ENCODE measurements at places on chromosomes 3 and 15.

- DNase-seq = no peak
Observed at GRCh38 chr15:23565395-23566070, at the start of gene MKRN3. Gene MKRN3, plus strand, starts transcription at chr15:23565674. Its CDS starts 109 bp downstream, at chr15:23565783.

DNA sequence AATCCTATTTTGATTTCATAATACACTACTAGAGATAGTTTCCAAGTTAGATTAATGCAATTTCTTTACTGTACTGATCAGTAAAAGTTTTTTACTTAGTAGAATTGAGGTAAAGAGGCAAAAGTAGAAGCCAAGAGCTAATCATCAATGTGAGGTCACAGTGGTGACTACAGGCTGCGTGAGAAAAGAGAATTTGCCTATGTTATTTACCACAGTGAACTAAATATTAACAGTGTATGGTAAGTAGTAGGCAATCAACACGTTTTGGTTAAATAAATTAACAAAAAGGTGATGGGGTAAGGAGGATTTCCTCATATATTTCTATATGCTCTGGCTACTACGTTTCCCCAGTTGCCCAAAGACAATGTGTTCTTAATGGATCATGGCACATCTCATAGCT is 202.2 kb upstream of the CMC1 start:
- no peak for DNase-seq

DNA sequence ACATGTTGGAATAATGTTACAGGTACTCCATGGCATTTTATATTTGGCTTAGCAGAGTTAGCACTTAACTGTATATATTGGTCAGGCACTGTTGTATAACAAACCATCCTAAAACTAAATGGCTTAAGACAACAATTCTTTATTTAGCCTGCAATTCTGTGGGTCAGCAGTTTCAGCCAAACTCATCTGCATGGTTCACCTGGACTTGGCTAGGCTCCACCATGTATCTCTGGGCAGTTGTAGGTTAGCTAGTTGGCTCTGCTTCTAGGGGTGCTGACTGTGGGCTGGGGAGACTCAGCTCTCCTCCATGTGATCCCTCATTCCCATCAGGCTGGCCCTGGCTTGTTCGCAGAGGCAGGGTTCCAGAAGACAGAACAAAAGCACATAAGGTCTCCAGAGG is 34.4 kb downstream of the RARB start:
- DNase-seq = no peak

- no peak for DNase-seq
Observed at GRCh38 chr15:43249699-43250203, 17.0 kb downstream of the TGM5 start.

- no peak for DNase-seq
Observed at GRCh38 chr3:184291044-184291737, 7.8 kb upstream of the PSMD2 start.

GRCh38 chr15:69679623-69680228 is 227.1 kb downstream of the RPLP1 start:
- no peak for DNase-seq

DNA sequence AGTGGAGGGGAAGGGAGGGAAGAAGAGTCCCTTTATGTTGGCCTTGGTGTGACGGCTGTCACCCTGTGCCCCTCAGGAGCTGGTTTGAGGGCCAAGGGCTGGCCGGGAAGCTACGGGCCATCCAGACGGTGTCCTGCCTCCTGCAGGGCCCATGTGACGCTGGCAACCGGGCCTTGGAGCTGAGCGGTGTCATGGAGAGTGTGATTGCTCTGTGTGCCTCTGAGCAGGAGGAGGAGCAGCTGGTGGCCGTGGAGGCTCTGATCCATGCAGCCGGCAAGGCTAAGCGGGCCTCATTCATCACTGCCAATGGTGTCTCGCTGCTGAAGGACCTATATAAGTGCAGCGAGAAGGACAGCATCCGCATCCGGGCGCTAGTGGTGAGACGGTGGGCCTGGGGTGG is 8.1 kb upstream of the RCCD1 start:
- no peak for DNase-seq

GRCh38 chr3:178099274-178099673 is 437.0 kb upstream of the KCNMB2 start:
- DNase-seq = no peak

GRCh38 chr3:78176869-78177268 is 1137.0 kb downstream of the ROBO2 start:
- no peak for DNase-seq

- no peak for DNase-seq
Observed at GRCh38 chr3:105752791-105753415, 115.9 kb downstream of the CBLB start.

- no peak for DNase-seq
Observed at GRCh38 chr3:126551121-126551838, 7.5 kb downstream of the C3orf22 start.

- DNase-seq = no peak
Observed at GRCh38 chr15:56207711-56208110, 36.0 kb downstream of the RFX7 start.

DNA sequence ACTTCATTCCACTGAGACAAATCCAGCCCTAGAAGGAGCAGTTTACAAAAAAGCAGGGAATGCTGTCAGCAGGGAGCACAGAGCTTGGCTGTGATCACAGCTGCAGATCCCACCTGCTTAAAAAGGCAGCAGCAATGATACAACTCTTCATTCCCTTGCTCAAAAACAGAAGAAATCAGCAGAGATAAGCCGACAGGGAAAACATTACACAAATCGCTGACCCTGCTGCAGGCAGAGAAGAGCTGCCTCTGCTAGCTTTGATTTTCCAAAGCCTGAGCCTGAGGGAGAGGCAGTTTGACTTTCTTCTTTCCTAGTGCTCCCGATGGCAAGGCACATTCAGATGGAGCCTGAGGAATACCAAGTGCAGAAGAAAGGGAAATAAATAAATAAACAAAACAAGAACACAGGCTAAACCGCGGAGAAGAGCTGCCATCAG is 80.2 kb downstream of the SHQ1 start:
- no peak for DNase-seq

DNA sequence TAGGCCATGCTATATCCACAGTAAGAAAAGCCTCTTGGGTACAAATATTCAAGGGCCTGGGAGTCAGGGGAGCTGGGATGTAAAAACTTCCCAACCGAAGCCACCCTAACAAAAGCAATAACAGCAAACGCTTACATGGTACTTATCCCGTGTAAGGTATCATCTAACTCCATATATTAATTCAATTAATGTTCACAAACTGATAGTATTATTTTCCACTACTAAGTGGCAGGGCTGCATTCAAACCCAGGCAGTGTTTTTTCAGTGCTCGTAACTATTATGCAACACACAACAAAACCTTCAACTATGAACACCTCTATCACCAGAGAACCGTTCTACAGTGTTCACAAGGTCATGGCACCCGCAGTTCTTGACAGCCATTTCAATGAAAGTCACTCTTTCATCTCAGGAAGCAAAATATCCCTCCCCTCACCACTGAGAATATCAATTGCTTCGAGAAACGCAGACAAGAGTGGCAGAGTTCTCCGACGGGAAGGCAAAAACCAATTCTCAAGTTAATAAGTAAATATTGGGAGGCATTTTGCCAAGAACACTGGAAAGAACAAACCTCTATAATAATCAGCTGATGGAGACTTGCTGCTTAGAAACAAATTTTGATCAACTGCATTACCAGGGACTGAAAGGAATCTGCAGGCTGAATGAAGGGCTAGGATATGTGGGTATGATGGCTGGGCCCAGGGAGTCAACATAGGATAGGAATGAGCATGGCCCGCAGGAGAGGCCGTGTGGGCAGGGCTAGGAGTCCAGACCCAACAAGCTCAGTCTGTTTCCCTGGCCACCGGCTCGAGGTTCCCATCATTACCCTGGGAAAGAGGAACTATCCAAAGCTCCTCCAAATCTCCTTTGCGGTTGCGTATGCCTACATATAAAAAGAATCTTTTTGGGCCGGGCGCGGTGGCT is 72.3 kb downstream of the XXYLT1 start:
- DNase-seq = no peak

- no peak for DNase-seq
Observed at GRCh38 chr15:63196842-63197241, 7.4 kb downstream of the RAB8B start.

DNA sequence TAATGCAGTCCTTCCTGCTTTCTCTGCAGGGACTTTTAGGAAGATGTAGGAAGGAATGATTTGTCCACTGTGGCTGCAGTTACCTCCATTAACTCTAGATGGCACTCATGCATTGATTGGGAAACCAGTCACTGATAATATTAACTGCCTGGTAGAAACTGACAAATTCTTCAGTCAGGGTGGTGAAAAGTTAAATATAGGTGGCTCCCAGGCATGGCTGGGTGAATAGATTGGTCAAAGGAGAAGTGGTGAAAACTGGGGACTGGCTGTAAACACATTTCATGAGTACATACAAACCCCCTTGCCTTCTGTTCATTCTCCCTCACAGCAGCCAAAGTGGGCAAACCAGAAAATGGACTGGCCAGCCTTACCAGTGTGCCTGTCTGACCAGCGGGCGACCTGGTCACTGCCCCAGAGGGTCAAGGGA is 333.4 kb downstream of the THSD4 start:
- DNase-seq = no peak

DNA sequence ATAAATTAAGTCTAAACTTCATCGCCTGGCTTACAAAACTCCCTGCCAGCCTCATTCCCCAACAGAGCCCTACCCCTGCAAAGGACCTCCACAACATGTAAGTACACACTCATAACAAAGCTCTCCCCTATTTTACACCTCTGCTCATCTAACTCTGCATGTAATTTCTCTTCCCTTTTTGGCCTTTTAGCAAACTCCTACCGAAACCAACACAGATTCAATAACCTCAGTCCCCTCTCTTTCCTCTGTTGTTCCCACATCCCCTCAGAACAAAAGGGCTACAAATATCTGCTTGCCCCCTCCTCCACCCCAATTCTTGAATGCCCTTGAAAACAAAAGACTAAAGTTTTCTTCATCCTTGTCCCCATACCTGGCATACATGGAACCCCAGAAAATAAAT is 662 bp downstream of the UBL7 start:
- no peak for DNase-seq

- no peak for DNase-seq
Observed at GRCh38 chr15:70356062-70356860, 258.5 kb upstream of the TLE3 start.

DNA sequence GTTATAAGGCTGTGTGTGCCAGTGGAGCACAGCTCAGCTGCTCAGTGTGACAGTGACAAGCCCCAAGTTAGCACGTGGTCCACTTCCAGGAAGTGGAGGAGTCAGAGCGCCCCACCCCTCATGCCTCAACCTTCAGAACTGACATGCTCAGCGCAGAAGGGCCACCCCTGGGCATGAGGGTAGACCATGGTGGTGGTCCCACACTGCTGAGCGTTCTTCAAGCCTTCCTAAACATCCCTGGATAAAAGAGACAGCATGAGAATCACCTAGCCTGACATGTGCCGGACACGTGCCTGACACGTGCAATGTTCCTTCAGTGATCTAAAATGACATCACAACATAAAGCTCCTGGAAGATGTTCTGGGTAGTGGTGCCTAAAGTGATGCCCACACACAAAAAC is 16.8 kb downstream of the ATP10A start:
- DNase-seq = no peak

- no peak for DNase-seq
Observed at GRCh38 chr15:71278989-71279756, 163.9 kb downstream of the THSD4 start.

GRCh38 chr3:175208326-175208725 is 349.2 kb downstream of the NAALADL2 start:
- no peak for DNase-seq

GRCh38 chr3:57169872-57170623 is 4.9 kb upstream of the IL17RD start:
- peak; percentile 28 for DNase-seq
